CD8-positive, alpha-beta memory T cell (primary cell): ENCODE measurements at places on chromosomes 12 and 14. TPM values are rescaled to one million over a fixed set of nuclear protein-coding genes. Genes with fewer than 3 reads are reported as not detected.

SEC23A gene
- polyA plus RNA-seq = 43.6 TPM

COCH gene
- 0.33 TPM for polyA plus RNA-seq

DNA sequence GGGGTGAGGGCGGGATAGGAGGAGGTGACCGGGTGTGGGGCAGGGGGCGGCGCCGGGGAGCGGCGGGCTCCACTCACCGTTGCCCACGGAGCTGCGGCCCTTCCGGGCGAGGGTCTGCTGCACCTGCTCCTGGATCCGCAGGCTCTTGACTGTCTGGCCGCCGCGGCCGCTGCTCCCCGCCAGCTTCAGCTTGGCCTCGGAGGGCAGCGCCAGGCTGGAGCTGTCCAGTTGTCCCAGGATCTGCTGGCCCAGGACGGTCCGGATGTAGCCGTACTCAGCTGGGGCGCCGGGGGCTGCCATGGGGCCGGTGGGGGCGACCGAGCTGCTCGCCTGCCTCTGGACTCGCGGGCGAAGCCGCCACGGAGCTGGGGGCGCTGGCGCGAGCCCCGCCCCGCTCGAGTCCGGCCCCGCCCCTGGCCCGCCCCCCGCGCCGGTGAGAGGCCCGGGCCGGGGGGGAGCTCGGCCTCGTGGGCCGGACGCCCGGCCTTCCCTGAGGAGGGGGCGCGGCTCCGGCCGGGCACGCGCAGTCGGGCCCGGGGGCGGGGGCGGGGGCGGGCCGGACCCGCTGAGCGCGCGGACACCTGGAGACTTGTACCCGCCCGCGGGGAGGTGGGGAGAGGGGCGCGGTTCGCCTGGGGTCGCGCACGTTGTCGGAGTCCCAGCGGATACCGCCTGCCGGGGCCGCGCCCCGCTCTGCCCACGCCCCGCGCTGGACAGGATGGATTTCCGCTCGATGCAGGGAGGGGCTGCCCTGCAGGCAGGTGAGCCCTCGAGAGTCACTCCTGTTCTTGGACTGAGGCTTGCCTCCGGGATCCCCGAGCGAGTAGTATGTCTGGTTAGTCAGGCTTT is at the start of gene PKP2:
Gene PKP2 (minus strand): TSS at position 346 of the 849 bp plus-strand sequence. CDS start 46 bp downstream, at position 300.
- no peak for DNase-seq

DNA sequence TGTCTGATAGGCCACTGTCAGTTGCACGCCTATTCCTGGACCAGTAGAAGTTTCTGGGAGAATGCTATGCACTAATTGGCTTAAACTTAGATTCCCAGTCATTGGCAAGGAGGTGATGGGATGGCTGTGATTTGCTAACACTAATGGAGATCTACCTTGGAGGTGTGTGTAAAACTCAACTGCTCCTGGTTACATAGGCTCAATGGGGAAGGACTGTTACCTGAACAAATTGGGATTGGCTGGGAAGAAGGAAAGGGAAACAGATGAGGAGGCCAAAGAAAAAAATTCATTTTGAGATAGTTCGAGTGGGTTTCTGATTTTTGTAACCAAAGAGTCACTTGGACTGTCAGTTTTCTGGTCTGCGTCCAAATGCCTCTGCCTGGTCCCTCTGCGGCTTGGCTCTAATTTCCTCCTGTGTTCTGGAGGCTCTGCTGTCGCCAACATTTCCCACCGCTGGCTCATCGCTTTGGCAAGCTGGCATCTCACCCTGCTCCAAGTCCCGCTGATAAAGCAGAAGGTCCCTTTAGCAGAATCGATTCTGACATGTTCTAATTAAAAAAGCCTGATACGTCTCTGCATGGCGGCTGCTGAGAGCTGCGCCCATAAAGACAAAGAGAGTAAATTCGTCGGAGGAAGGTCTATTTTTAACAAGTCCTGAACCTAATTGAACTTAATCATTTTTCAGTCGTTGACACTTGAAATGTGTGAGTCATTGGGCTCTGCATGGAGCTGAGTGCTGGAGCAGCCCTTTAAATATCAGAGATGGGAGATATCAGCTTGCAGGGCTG is 2.0 kb upstream of the CCDC63 start:
- no peak for DNase-seq

DNA sequence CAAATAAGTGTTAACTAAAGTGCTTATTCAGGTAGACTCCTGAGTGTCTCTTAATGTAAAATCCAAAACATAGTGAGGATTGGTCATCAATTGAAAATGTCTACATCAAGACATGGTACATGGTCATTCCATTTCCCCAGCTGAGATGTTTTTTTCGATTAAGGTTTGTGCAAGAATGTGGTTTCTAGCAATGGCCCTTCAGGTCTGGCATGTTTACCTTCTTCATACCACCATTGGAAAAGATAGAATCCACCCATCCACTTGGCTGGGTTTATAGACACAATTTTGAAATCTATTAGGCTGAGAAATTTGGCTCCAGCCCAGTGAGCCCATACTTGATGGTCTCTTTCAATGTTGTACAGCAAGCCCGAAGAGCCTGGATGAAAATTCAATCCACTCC is 145.9 kb downstream of the ANO4 start:
- no peak for DNase-seq

GRCh38 chr14:93925374-93925895 is 1.7 kb upstream of the FAM181A start:
- DNase-seq = no peak

- no peak for DNase-seq
Measured at GRCh38 chr12:25690996-25691864, 138.1 kb upstream of the LMNTD1 start.

- no peak for DNase-seq
Measured at GRCh38 chr12:5650281-5650680, 218.4 kb downstream of the NTF3 start.

DNA sequence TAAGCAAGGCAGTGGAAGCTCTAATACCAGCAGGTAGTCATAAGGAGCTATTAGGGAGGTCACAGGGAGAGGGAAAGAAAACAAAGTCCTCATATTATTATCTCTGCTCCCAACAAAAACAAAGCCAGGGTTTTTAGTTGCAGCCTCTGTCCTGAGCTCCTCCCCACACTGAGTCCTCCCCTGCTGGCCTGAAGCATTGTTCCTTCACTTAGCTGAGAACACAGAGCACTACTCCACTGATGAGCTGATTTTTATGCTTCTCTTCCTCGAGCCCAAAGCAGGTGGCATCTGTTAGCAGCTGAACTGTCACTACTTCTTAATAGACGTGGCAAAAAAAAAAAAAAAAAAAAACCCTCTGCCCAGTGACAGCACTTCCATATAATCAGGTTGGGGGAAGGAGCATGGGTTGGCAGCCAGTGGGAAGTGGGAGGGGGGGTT is 10.5 kb upstream of the STAC3 start:
- DNase-seq = no peak

DNA sequence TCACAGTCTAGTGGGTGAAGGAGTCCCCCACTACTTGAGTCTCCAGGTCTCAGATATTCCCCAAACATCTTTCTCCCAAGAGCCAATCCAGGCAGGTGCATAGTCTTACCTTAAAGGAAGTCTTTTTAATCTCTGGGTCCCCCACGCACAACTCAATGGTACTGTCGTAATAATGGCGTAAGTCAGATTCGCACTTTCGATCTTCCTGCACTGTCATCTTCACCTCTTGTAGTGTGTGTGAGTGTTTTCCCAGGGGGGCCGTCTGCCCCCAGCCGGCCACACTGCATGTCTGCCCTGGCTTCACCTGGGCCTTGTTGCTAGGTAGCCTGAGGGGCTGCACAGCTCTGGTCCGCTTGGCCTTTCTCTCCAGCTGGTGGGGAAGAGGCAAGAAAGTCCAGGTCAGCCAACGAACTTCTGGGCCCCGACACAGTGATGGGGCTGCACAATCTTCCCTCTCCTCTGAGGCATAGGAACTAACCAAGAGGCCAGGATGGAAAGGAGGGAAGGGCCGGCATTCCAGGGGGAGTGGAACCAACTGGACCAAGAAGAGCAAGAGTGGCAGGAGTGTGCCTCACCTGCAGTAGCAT is 2.1 kb downstream of the GZMB start:
- DNase-seq = no peak

DNA sequence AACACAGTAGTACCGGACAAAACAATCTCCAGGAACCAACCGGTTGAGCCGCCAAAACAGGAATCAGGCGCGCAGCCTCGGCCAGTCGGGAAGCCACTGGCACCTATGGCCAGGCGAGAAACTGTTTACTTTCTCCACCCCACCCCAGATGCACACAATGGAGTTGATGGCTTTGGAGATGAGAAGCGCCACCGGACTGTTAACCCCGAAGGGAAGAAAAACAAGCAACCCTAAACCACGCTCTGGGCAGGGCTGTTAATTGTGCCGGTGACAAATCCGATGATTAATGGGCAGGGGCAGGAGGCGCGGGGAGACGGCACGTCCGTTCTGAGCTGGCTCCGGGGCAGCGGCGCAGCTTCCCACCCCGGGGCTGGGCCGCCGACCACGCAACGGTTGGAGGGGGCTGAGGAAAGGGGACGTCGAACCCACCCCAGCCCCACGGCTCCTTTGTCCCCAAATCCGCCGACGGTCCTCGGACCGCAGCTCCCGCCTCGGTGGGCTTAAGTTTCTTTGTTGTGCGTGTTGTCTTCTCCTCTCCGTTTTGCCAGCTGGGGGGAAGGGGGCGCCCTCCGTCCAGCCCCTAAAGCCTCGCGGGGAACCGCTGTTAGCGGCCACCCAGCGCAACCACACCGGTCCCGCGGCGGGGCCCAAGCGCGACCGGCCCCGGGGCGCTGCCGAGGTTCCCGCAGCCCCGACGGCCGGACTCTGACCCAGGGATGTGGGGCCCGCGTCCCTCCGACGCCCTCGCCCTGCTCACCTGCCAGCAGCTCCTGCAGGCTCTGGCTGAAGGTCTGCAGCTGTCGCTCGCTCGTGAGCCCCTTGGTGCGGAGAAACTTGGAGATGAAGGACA is 790 bp downstream of the BTG1 start:
- DNase-seq = peak; percentile 66

DNA sequence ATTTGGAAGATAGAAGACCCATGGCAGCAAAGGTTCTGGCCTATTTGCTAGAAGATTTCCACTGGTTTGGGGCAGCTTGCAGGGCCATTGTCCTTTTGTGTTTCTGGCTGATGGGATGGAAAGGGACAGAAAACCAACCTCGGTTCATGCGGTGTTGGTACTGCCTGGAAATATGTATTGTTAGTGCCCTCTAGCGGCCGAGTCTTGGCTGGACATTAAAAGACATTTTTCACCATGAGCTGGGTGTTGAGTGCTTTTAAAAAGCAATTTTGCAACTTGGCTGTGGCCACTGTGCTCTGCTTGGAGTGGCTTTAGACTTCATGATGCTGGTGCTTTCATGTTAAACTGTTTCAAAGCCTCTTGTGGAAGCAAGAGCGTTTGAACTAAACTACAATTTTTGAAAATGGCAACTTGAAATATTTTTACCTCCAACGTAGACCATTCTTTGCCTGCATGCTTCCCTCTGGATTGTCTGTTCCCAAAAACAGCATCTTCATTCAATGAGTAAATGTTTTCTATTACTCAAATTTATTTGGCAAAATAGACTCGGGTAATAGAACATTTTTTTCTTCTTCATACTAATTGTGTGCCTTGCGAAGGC is 102.7 kb upstream of the TBX5 start:
- peak; percentile 61 for DNase-seq

DNA sequence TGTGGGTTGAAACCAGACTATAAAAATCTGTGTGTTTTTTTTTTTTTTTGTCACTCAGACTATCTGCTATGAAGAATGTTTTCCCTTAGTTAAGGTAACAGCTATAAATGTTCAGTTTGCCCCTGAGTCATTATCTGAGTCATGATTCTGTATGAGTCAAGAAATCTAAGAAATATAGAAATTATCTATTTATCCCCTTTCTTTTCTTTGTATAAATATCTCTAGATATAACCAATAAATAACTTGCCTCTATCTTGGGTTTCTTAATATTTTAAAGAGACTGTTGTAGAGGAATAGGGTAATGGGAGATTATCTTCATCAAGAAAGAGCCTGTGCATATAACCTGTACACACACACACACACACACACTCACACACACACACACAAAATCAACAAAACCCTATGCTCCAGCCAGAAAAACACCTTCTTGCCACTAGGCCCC is 161.7 kb upstream of the EEA1 start:
- DNase-seq = no peak

DNA sequence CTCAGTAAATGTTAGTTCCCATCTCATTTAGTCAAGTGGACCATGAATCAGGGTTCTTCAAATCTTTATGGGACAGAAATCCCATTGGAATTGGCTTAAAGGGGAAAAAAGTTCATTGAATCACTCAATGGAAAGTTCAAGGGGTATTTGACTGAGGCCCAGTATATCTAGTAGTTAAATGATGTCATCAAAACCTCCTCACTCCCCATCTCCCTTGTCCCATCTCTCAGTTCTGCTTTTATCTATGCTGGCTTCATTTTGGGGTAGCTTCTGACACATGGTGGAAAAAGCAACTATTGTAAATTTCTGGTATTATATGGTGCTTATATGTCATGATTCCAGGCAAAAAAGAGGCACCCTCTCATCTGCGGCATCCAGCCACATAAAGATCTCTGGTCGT is 51.9 kb downstream of the DAAM1 start:
- DNase-seq = no peak

DNA sequence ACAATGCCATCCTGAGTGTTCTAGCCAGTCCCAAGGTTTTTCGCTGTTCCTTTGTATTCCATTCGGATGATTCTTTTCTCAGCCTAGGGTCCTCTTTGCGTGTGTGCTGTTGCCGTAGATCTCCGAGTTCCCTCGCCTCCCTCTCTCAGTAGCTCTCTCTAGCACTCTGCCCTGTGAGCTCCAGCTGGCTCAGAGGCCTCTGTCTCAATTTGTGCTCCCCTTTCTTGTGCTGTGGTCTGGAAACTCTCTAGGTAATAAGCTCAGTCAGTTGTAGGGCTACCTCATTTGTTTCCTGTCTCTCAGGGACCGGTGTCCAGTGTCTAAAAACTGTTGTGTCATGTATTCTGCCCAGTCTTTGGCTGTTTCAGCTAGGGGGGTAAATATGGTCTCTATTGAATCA is 179.3 kb downstream of the PCNX1 start:
- no peak for DNase-seq

GRCh38 chr14:92513966-92514843 is 624 bp downstream of the RIN3 start:
- DNase-seq = no peak

DNA sequence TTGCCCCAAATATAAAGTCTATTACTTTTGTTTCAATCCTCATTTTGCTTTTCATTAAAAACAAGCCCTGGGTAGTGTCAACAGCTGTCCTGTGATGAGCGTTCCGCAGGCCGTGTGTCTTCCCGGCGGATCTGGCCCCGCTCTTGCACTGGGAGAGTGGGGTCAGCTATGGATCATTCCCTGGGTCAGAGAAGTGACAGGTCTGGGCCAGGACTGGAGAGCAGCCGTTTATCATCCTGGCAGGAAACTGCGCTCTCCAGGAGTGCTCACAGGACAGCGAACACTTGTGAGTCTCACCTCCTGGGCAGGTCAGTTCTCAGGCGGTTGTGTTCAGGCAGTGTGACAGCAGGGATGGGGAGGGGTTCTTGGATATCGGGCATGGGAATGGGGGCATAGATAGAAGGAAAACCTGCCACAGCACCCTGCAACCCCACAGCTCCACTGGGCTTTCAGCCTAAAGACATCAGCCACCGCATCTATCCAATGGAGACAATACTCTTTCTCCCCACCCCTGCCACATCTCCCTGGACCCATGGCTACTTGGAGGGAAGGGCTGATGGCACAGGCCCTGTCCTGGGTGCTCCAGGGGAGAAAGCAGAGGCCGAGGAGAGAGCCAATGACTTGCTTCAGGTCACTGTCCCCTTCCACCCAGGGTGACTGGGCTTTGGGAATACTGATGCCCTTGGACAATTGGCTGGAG is 47.8 kb upstream of the CHGA start:
- DNase-seq = no peak

- DNase-seq = no peak
Measured at GRCh38 chr14:105476831-105477659, 2.4 kb downstream of the CRIP2 start.

- no peak for DNase-seq
Measured at GRCh38 chr14:67269298-67270060, 28.2 kb downstream of the PALS1 start.
